ENCODE measurements at places on chromosomes 5 and 9. TPM values are rescaled to one million over a fixed set of nuclear protein-coding genes. Genes with fewer than 3 reads are reported as not detected.

GRCh38 chr9:137352511-137353222 lies 50.6 kb upstream of the NRARP start:
- H3K27me3 ChIP-seq = no peaks in the 10 kb centered on the region
- no peaks in the 10 kb centered on the region for H3K4me1 ChIP-seq

DNA sequence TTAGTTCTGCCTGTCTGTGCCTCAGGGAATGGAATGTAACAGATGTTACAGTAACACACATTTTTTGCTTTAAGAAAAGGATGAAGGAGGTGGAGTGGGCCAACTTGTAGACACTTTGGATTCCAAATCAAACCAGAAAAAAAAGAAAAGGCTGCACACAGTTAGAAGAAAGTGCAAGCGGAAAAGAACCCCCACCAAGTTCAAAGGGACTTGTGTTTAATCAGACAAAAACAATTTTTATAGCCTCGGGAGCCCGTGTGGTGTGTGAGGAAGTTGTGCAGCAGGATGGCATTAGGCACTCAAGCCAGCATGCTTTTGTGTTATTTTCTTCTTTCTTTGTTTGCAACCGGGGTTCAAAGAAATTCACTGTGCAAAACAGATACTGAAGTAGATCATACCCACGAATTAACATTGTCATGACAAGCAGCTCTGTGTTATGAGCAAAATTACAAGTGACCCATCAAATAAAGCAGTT lies 189.5 kb downstream of the SEMA5A start:
- H3K4me1 ChIP-seq = peaks cover 12% of the 10 kb centered on the region
- no peak for DNase-seq
- no peaks in the 10 kb centered on the region for H3K36me3 ChIP-seq
- no peak overlapping the region for H3K27ac ChIP-seq
- H3K4me3 ChIP-seq = no peak overlapping the region

DNA sequence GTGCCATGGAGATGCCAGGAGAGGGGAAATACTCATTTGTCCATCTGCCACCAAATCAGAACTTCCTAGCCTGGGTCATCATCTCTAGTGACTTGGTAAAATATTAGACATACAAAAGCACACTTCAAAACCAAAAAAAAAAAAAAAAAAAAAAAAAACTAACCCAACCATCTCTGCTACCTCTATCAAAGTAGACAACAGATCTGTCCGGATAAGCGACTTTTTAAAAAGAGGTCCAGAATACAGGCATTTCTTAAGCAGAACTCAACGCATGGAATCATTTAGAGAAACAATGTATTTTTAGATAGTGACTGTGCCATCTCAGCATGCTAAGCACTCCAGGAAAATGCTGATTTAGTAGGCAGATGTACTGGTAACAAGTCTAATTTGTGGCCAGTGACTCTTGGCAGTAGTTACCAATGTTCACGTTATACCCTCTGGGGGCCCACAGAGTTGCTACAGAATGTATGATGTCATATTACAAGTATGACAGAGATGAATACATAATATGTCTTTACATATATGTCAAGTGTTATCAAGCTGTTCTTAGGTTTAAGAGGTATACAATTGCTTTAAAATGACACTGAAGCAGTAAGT lies 107.8 kb downstream of the SMIM23 start:
- peaks cover 84% of the 10 kb centered on the region for H3K36me3 ChIP-seq
- no peak for DNase-seq
- no peaks in the 10 kb centered on the region for H3K4me1 ChIP-seq
- H3K27ac ChIP-seq = no peak overlapping the region
- H3K27me3 ChIP-seq = no peaks in the 10 kb centered on the region

GRCh38 chr5:157538311-157538710 lies 37.3 kb downstream of the ADAM19 start:
- no peaks in the 10 kb centered on the region for H3K36me3 ChIP-seq
- peaks cover 64% of the 10 kb centered on the region for H3K4me1 ChIP-seq
- H3K4me3 ChIP-seq = no peak overlapping the region
- DNase-seq = no peak

PITX1 gene
- 1,232 TPM for total RNA-seq

IPO11 gene
- 28.0 TPM for total RNA-seq

DNA sequence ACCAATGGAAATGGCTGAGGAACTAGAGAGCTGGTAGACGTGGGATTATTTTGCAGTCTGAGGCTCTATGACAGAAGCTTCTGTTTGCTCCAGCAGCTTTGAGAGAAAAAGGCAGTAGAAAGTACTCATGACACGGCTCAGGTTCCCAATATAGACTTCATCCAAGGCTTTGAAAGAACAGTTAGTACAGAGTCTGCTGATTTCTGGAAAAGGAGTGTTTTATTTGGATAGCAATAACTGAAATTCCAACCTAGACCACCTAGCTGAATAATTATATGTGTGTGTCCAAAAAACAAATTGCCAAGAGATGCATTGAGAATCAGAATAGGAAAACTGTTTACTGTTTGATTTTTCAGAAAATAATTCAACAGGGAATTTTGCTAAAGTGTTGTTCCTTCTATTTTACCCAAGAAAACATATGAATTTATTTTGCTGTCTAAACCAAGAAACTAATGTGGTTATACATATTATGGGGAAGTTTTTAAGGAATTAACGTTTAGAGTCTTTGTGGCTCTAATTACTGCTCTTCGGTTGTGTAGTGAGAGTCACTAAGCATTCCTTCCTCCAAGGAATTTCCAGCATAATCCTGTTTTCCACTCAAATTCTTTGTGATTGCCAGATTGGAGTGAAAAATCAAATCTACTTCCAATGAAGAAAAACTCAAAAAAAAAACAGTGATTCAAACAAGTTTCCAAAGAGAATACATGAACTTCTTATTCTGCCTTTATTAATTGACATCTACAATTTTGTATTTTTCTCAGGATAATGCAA lies 18.1 kb upstream of the MTX3 start:
- no peak for DNase-seq
- no peaks in the 10 kb centered on the region for H3K4me1 ChIP-seq
- no peaks in the 10 kb centered on the region for H3K27me3 ChIP-seq
- no peak overlapping the region for H3K27ac ChIP-seq
- no peak overlapping the region for H3K4me3 ChIP-seq

DNA sequence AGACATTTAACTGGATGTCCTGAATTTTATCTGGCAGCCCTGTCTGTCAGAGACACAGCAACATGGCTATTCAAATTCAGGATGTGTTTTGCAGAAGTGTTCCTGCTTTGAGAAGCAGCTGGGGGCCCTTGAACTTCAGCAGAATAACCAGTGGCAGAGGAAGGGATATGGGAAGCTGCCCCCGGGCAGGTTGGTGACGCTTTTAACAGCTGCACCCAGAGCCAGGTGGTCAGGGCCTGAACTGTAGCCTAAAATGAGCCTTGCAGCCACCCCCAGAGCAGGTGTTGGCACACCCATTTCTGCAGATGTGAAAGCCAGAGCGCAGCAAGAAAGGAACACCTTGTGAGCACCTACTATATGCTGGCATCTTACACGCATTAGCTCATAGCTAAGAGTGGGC lies 128.7 kb upstream of the BOD1 start:
- H3K4me1 ChIP-seq = no peaks in the 10 kb centered on the region
- no peak overlapping the region for H3K4me3 ChIP-seq
- no peaks in the 10 kb centered on the region for H3K27me3 ChIP-seq
- no peaks in the 10 kb centered on the region for H3K36me3 ChIP-seq

CSNK1G3 gene
- 17.4 TPM for total RNA-seq

- no peak for DNase-seq
- no peaks in the 10 kb centered on the region for H3K4me1 ChIP-seq
- peaks cover 21% of the 10 kb centered on the region for H3K36me3 ChIP-seq
- no peak overlapping the region for H3K4me3 ChIP-seq
- H3K27ac ChIP-seq = no peak overlapping the region
- H3K27me3 ChIP-seq = no peaks in the 10 kb centered on the region
Measured at GRCh38 chr5:94627191-94627590, 8.7 kb downstream of the SLF1 start.

GPR150 gene
- total RNA-seq = not detected
